Psoas muscle (tissue), 8 donors: ENCODE measurements at places on chromosomes 6 and 20. TPM values are rescaled to one million over a fixed set of nuclear protein-coding genes. Genes with fewer than 3 reads are reported as not detected.

DNA sequence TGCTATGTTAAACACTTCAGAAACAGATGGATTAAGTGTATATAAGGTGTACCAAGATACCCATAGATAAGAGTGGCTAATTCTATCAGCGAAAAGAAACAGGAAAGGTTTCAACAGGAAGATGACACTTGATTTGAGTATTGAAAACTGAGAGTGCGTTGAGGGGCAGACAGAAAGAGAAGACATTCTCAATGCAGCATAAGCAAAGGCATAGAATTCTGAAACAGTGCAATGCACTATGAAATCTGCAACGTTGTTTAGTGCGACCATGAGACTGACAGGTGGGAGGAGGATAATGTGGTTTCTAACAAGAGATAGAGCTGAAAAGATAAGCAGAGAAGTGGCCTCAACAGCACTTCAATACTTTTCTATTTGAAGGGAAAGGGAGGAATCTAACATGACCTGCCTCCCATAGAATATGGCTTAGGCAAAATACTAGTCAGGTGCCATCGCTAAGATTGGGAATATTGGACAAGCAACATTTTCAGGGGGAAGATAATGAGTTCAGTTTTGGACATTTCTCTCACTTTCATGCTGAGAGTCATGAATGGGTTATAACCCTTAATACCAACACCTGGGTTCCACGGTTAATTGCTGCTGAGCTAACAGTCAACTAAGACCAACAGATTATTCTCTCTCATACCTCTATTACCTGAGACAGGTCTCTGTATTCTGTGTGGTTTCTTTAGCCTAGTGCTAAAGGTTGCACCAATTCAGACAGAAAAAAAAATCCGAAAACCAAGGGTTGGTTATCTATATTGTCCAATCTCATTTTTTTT, 312.9 kb upstream of the ARID1B start:
- DNase-seq: no peak

- no peak for DNase-seq
Measured at GRCh38 chr20:50121858-50122271, 8.9 kb upstream of the UBE2V1 start.

- no peak for DNase-seq
Measured at GRCh38 chr6:159125014-159125609, 44.1 kb upstream of the FNDC1 start.

DNA sequence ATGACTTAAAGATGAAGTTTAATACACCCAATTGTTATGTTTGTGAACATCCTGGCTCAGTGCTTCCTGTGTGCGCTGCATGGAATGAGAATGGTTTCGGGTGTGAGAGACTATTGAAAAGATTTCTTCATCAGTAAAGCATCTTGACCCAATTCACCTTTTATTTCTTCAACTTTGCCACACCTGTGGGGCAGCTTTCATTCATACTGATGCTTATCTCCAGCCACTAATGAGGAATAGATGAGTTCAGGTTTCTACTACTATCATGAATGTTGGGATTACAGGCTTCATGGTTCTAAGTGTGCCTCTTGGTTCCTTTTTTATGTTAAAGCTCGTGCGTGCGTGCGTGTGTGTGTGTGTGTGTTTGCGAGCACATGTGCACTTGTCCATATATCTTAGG, 373.7 kb upstream of the SOX4 start:
- DNase-seq: no peak

DNA sequence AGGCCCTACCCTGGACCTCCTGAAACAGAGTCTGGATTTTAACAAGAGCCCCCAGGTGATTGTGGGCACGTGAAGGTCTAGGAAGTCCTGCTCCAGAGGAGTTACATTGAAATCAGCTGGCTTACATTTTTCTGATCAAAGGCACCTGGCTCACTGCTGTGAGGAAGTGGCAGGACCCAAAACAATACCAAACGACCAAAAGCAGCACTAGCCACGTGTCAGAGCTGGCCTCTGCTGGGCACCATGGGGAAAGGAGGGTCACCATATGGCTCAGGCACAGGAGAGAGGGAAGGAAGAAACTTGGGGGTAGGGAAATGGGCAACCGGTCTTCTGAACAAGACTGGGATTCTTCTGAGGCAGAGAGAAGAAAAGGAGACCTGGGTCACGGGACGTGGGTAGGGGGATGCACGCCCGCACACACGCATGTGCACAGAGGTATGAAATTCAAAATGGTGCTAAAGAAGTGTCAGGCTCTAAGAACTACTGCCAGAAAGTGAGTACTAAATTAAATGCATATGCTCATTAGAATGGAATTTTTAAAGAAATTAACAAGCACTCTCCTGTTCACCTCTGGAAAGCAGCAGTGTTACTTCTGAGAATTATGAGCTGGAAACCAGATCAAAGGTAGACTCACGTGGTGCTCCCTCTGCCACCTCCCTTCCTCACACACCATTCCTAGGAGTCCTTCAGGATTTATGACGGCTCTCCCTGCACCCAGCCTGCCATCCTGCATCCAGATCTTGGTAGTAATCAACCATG, 113.6 kb downstream of the TRERF1 start:
- no peak for DNase-seq

DNA sequence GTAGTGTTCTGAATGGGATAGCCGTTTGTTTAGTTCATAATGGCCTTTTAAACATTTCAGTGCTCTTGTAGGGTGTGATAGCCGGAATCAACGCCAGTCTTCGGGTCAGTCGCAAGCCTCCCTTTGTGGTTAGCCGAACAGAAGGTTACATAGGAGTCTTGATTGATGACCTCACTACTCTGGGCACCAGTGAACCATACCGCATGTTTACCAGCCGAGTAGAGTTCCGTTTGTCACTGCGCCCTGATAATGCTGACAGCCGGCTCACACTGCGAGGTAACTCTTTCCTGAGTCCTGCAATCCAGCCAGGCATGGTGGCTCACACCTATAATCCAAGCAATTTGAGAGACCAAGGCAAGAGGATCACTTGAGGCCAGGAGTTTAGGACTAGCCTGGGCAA, 20.4 kb downstream of the MTO1 start:
- no peak for DNase-seq

Gene CST4
- not detected for total RNA-seq

Gene MUCL3
- total RNA-seq: not detected

Gene BCAS4
- total RNA-seq: 0.24 TPM

Gene CST1
- total RNA-seq: not detected

Gene LIN28B
- total RNA-seq: not detected

Gene SAMD5
- total RNA-seq: 0.20 TPM

Gene TSPO2
- not detected for total RNA-seq

Gene COL21A1
- total RNA-seq: 0.47 TPM

Gene SLC13A3
- total RNA-seq: 0.13 TPM

Gene CITED2
- total RNA-seq: 154 TPM
